Stimulated activated CD4-positive, alpha-beta T cell treated with anti-CD3 and anti-CD28 coated beads, Interleukin-1b, Interleukin-23, amount 100 ng/mL, for 4 hours (primary cell): ENCODE measurements at places on chromosomes 5 and 9.

DNA sequence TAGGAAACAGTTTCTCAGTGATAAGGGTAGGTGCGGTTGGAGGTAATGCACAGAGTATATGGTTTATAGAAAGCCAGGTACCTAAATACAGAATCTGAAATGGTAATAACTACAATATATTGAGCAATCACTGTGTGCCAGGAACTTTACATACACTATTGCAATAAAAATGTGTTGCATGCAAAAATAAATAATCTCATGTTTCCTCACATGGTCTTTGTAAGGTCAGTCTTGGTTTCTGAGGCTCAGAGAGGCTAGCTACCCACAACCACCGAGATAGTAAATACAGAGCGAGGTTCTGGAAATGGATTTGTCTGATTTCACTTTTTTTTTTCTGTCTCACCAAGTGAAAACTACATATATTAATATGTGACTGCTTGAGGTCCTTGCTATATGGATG is 128.9 kb downstream of the CAMK4 start:
- no peak for DNase-seq

DNA sequence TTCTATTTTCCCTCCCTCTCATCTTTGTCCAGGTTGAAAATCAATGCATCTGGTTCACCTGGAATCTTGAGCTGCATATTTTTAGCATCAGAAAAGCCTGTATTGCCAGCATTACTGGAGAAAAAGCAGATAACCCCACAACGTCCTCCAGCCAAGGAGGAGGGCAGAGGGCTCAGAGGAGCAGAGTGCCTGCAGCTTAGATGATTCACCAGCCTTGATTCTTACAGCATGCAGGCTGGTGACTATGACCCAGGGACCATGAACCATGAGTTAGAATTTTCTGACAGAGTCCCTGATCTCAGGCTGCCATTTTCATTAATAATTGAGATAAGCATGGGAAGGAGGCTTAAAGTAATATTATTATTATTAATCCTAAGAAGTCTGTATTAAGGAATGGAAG is 278.2 kb downstream of the BRINP1 start:
- no peak for DNase-seq

DNA sequence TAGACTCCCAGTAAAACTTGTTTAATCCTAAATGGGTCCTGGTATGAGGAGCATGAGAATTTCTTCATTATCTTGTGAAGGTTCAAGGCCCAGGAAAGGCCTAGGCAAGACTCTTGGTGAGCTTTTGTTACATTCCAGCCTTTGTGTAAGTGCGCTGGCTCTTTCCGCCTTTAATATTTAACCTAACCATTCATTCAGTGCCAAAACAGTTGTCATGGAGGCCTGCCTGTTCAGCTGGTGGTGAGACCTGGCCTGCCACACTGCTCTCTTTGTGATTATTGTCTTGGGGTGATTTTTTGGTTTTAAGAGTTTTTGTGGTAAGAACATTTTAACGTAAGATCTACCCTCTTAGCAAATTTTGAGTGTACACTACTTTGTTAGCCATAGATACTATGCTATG is 127.5 kb upstream of the WWC1 start:
- no peak for DNase-seq

DNA sequence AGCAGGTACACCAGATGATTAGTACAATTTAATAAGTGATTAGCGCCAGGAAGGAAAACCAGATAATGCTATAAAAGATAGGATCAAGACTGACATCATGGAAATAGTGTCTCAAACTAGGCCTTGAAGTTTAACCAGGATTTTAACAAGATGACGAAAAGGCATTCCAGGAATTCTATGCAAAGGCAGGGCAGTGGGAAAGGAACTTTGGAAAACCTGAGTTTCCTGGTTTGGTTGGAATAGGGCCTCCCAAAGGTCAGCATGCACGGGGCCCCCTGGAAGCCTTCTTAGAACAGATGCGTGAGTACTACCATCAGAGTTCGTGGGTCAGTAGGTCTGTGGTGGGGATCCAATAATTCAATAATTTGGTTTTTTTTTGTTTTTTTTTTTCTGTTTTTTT is 935.2 kb upstream of the DMAC1 start:
- no peak for DNase-seq

DNA sequence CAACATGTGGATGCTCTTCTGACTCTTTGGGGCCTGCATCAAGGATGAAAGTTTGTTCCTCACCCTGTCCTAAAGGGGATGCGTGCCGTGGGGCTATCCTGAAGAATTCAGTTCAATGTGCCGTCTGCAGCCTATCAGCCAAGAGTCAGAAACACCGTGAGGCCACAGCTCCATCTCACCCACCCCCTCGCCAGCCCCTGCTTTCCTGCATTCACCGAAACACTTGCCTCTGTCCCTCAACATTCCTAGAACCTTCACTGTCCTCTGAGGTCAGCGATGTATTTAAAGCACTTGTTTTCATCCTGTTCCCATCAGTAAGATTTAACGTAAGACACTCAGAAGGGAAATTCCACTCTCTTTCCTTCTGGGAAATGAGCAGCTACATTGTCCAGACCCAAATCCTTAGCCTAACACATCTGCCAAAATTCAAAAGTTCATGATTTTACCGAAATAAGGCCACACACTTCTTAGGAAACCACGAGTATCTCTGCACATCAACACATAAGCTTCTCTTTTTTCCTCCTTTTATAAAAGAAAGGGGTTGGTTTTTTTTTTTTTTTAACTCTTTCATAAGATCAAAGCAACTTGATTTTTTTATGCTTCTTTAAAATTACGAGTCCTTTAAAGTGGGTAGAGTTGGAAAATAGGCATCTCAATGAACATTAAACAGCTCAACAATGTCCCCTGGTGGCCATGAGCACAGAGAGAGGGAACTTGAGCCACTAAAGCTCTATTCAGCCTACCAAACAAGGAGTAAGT is 100.7 kb downstream of the SUSD1 start:
- DNase-seq: peak; percentile 72

DNA sequence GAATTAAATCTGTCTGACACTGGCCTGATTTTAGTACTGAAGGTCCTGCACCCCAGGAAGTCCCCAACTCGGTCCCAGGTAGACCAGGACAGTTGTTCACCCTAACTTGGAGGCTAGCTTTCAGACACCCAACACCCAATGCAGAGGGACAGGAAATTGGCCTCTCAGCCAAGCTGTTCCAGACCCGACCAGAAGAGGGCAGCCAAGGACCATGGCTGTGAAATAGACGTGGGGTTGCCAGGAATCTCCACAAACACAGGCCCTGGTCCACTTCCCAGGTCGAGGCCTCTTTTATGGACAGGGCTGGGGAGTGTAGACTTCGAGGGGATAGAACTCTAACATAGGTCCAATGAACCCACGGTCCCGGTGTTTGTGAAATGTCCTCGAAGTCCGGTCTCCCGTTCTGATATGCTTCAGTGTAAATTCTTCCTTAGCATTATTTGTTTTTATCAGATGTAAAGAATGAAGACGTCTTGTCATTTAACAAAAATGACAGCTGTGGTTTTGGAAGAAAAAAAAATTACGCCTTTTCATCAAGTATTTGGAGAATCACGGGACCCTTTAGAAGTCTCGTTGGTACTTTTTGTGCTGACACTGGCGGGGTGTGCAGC is 260.3 kb upstream of the ADAMTS16 start:
- peak; percentile 20 for DNase-seq

DNA sequence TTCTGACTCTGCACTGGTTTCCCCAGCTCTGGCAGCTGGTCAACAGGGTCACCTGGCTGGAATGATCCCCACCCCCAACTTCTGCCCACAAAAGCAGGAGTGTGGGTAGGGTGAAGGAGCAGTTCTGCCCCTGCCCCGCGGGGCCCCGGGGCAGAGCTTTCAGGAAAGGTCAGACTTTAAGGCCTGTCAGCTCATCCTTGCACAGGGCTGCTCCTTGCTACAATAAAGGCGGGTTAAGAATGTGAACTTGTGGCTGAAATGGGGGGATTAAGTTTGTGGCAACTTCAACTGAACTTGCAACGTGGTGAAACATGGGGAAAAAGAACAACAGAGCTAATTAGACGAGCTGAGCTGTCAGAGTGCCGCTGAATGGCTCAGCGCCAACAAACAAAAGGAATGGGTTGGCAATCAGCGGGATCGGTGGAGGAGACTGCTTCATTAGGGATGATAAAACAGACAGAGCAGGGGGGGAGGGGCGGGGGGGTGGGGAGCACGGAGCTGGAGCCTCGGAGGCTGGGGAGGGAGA is 50.8 kb downstream of the CRB2 start:
- DNase-seq: no peak

GRCh38 chr5:178301641-178302040 is 69.0 kb upstream of the PHYKPL start:
- DNase-seq: no peak

GRCh38 chr5:139120521-139120920 is 77.6 kb downstream of the SIL1 start:
- DNase-seq: no peak

- no peak for DNase-seq
Measured at GRCh38 chr5:17214893-17215292, 2.5 kb upstream of the BASP1 start.

- DNase-seq: no peak
Measured at GRCh38 chr9:109198736-109199382, 31.8 kb upstream of the FRRS1L start.

DNA sequence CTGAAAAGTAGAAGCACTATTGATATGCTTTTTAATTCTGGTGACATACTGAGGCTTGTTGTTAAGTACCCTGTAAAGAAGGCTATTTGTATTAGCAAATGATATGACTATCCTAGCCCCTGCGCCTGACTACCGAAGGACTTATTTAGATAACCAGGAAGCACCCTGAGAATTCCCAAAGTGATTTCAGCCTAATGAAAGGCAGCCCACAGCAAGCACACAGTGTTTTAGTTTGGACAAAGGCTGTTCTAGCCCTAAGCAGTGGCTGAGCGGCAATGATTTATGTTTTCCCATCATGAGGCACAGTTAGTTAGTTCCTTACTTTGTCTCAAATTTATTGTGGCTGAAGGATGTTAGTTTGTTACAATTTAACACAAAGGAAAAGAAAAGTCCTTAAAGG is 235.3 kb downstream of the KCTD16 start:
- DNase-seq: no peak

DNA sequence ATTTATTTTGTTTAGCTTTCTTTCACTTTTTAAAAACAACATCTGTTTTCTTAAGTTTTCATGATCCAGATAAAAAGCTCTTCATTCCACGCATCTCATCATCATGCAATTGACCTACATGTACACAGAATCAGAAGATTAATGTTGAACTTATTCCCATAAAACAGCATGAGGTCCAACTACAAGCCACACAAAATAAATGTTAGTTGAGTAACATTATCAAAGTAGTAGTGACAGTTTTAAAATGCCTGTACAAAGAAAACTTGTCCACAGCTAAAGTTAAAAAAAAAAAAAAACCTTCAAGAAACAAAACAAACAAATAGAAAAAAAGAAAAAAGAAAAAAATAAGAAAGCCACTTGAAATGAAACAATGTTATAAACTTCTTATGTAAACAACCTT is 846.3 kb downstream of the TLE1 start:
- no peak for DNase-seq
